ENCODE measurements at places on chromosomes 7 and 10.

DNA sequence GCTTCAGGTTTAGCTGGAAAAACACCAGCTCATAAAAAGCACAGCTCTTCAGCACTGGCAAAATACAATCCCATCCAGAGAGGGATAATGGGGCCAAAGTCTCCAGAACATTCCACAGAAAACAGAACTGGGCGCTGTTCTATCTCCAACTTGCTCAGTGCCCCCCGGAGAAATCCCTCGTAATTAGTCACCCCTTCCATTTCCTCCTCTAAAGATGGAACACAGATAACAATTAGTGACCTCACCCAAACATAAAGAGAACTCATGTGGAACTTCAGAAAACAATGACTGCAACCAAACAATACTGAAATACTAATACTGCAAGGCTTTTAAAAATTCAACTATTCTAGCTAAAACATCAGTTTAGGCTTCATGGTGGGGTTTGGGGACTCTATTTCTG is 46.3 kb downstream of the KIAA1549 start:
- DNase-seq, result peak; percentile 24

DNA sequence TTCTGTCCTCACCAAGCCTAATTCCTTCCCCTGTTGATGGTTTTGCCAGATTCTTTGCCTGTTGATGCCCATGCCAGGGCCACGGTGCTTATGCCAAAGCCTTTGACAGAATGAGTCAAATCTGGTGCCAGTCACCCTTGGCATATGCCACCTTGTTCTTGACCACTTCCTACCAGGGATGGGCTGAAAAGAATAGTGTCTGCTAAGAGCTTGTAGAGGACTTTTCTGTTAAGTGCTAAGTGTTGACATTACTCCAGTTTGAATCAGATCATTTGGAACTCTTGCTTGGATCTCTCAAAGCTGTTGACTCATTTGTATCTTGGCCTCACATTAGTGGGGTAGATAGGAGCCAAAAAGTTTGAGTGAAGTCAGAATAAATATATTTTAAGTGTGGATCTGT is 661.2 kb downstream of the AUTS2 start:
- DNase-seq, result no peak

GRCh38 chr7:152523916-152524315 is 88.1 kb upstream of the KMT2C start:
- DNase-seq, result no peak

GRCh38 chr7:125126376-125126775 is 196.8 kb upstream of the POT1 start:
- no peak for DNase-seq

- DNase-seq, result no peak
Observed at GRCh38 chr10:127715782-127716378, 21.1 kb upstream of the FOXI2 start.

- DNase-seq, result no peak
Observed at GRCh38 chr7:100048680-100049079, 894 bp upstream of the ZSCAN21 start.

GRCh38 chr7:40747856-40748255 is 613.1 kb downstream of the SUGCT start:
- DNase-seq, result no peak

GRCh38 chr10:113356794-113357680 is 195.8 kb upstream of the HABP2 start:
- no peak for DNase-seq

DNA sequence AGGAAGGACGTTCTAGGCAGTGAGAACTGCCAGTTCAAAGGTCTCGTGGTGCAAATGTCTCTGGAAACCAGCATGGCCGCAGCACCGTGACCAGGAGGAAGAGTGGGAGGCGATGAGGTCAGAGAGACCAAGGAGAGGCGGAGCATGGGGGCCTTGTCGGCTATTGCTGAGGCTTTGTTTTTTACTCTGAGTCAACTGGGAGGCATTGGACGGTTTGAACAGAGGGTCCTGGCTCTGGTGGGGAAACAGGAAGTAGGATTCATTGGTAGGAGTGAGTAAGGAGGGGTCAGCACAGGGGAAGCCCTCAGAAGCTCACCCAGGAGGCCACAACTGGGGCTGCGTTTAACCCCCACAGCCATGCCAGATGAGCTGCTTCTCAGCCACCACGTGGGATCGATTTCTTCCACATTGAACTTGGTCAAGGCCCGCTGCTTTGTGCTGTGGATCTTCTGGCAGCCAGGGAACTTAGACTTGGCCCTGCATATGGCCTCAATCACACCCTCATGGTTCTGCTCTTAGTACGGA is 22.2 kb upstream of the SH2B2 start:
- DNase-seq, result no peak

DNA sequence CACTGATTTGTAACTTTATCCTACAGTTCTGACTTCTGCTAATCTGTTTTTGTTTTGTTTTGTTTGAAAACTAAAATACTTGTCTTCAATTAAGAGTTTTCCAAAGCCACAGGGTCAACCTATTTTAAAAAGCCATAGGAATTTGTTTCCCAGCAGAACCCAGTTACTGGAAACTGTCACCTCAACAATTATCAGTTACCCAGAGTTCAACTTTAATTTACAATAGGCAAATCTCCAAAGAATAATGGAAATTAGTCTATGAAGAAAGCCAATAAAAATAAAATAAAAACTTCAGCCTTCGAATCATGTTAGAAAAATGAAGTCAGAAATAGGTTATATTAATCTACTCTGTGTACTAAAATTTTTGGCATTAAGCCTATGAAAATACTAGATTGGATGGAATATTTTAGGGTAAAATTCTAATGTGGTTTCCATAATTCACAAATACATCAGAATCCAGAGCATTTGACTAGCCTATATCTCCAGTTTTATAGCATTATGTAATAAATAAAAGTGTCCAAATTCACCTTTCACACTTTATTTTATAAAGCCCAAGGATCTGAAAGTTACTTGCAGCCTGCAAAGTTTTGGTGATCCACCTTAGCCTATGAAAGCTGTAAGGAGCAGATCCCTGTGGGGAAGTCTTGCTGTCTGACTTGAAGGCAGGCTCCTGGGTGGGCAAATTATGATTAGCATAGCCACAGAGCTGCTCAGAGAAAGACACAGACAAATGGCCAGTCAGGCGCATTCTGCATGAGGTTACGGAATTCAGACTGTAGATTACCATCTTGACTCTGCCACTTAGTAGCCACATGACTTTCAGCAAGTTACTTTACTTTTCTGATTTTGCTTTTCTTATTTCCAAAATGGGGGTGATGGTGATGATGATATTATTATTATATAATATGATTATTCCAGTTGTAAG is 250.0 kb upstream of the HGF start:
- DNase-seq, result no peak

- DNase-seq, result no peak
Observed at GRCh38 chr10:131271195-131271880, 40.2 kb downstream of the TCERG1L start.

DNA sequence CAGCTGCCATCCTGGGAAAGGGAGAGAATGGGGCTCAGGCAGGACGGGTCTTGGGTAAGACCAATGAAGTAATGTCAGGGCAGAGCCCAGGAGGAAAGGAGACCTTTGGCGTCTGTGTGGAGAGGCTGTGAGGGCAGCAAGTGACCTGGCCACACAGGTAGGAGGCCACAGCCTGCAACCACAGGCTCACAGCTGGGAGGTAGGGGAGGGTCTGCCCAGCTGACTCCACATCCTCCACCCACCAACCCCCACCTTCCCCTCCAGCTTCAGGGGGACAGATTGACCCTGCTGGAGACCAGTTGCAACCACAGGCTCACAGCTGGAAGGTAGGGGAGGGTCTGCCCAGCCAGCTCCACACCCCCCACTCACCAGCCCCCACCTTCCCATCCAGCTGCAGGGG is 262.2 kb upstream of the TCERG1L start:
- peak; percentile 29 for DNase-seq

- DNase-seq, result peak; percentile 54
Observed at GRCh38 chr7:134784251-134785049, 5.0 kb downstream of the CALD1 start.

DNA sequence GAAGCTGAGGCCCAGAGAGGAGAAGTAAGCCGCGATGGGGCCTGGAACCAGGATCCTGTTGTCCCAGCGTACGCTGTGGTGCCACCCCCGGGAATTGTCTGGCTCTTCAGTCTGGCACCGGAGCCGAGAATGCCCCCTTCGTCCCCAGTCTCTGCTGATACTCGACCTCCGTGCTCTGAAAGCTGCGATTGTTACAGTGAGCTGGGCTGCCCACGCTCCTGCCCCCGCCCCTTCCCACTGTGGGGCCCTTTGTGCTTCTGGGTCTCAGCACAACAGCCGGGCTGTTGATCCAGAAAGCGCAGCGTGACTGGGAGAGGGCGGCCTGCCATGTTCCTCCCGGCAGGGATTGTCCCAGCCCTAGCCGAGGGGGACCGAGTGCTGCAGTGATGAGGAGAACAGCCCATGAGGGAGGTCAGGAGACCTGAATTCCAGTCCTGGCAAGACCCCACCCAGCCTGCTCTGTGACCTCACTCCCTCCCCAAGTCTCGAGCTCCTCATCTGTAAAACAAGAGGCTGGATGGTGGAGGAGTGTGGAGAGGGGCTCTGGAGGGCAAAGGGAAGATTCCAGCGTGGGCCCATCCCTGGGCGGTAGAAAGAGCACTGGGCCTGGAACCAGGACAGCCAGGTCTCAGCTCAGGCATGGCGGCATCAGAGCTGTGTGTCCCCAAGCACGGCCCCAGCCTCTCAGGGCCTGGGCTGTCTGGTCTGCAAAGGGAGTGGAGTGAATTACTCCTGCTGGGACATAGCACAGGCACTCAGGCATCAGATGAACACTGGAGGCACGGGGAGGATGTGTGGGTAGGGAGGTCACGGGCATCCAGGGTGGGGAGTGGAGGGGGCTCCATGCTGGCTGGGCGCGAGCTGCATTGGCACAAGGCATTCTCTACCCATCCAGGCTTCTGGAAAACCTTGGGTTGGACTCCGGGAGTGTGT is 43.6 kb downstream of the TSPAN15 start:
- no peak for DNase-seq

GRCh38 chr7:98211676-98212531 is 665 bp downstream of the BHLHA15 start:
- peak; percentile 72 for DNase-seq

- DNase-seq, result no peak
Observed at GRCh38 chr10:127456122-127456521, 93.0 kb upstream of the NPS start.

GRCh38 chr10:85492684-85493083 is 873.9 kb downstream of the GRID1 start:
- no peak for DNase-seq

DNA sequence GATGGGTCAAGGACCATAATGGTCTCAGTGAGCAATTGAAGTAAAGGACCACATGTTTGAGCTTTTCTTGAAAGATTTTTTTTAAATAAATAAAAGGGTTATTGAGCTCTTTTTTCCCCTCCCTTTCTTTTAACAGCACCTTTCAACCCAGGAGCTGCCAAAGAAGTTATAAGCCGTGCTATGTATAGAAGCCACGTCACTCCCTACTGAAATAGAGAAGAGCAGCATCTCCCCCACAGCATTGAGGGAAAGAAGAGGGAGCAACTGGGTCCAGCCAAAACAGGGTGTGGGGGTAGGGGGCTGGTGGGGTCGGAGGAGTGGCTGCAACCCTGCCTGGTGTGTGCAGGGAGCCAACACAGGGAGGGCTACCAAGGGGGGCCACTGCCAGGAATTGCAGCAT is 227.2 kb downstream of the PLXNA4 start:
- no peak for DNase-seq

DNA sequence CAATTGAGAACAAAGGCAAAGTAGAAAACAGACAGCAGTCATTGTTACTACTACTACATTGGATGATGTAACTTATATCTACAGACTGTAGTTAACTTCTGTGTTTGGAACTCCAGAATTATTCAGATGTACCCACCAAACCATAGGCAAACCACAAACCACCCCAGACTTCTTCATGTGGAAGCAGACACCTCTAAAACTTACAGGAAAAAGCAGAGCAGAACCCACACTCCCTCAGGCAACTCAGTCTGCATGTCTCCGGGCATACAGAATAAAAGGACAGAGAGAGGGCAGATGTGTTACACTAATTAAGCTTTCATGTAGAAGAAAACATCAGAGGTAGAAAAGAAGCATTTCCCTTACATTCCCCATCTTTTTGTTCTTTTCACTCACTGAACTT is 9.0 kb downstream of the LSM5 start:
- no peak for DNase-seq

GRCh38 chr7:7922684-7923385 is 45.8 kb upstream of the GLCCI1 start:
- DNase-seq, result no peak

DNA sequence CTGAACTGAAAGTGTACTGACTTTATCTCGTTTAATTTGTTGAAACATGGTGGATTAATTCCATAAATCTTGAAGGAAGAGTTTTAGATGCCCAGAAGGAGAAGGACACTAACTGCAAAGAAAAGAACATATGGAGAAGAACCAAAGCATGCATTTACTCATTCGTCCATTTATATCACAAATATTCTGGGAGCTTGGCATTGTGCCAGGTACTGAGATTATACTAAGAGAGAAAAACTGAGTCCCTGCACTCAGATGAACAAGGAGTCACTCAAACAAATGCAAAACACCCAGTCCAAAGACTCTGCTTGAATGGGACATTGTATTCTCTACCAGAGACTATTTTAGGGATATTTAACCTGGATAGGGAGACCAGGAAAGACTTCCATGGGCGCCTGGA is 588.0 kb upstream of the MGMT start:
- no peak for DNase-seq

- no peak for DNase-seq
Observed at GRCh38 chr10:113131613-113132261, 181.7 kb downstream of the TCF7L2 start.

- DNase-seq, result no peak
Observed at GRCh38 chr7:16739863-16740622, 13.5 kb upstream of the TSPAN13 start.

GRCh38 chr7:24279512-24279911 is 4.5 kb upstream of the NPY start:
- no peak for DNase-seq

DNA sequence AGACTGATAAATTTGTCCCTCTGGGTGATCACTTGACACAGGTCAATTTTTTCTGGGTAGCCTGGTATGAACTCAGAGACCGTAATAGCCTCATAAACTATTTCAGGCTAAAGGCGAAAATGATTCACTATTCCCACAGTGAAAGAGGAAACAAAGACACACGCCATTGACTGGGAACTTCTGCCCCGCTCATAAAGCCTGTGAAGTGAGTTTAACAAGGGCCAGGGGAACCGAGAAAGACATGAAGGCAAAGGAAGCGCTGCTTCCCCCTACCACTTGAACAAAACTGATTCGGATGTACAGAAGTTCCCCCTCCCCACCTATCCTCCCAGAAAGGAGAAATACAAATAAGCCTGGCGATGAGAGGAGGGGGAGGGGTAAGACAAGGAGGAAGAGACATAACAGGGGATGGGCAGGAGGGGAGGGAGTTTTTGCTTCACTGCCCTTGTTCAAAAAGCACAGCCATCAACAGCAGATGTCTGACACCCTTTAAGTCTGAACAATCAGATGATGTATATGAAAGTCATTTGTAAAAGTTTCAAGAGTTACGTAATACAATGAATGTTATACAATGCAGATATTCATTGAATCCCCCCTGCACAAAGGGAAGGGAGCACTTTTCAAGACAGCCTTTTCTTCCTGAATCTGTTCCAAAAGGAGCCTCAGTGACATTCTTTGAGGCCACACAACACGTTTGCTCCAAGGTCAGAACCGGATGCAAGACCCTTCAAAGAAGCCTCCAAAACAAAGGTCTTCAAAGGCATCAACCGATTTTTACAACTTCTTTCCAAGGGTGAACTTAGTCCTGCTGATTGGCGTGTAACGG is 734 bp downstream of the ABCB4 start:
- DNase-seq, result no peak

- DNase-seq, result no peak
Observed at GRCh38 chr7:44315301-44315903, 10.0 kb downstream of the CAMK2B start.

GRCh38 chr10:70492786-70493659 is 14.5 kb downstream of the PALD1 start:
- no peak for DNase-seq

GRCh38 chr7:5489991-5490536 is 66.4 kb upstream of the TNRC18 start:
- no peak for DNase-seq

All from coronary artery (tissue), 2 donors.